Activated CD8-positive, alpha-beta memory T cell treated with anti-CD3 and anti-CD28 coated beads for 1 hour (primary cell): ENCODE measurements at places on chromosomes 5 and 9.

- DNase-seq = no peak
These were observed 457.5 kb downstream of the KIF4B start for GRCh38 chr5:155471027-155471426.

GRCh38 chr5:180799902-180800801, 2.5 kb downstream of the MGAT1 start:
- no peak for DNase-seq

DNA sequence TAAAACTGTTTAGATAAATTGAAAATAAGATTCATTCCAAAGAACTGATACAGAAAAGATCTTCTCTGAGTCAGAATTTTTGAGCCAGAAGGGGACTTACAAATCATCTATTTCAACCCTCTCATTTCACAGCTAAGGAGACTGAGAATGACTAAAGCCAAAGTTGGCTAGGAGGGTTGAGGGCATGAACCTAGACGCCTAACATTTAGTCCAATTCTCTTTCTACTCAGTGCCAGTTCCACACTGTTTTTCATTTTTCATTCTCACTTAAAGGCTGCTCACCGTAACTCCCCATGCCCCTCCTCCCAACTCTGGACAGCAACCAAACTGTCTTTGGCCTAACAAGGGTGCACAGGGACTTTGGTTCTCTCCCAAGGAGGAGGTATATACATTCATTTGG, 364.0 kb downstream of the NDUFS4 start:
- no peak for DNase-seq

DNA sequence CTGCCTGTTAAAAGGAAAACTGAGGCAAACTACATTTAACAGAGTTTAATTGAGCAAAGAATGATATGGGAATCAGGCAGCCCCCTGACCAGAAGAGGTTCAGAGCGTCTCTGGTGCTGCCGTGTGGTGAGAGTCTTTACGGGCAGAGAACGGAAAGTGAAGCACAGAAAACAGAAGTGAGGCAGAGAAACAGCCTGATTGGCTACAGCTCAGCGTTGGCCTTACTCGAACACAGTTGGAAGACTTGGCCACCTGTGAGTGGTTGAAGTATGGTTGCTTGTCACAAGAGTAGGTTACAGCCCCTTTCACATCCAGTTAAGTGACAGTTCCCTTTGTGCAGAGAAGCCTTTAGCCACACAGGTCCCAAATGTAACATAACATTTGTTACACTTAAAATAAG, 16.9 kb upstream of the FBP1 start:
- DNase-seq = no peak

DNA sequence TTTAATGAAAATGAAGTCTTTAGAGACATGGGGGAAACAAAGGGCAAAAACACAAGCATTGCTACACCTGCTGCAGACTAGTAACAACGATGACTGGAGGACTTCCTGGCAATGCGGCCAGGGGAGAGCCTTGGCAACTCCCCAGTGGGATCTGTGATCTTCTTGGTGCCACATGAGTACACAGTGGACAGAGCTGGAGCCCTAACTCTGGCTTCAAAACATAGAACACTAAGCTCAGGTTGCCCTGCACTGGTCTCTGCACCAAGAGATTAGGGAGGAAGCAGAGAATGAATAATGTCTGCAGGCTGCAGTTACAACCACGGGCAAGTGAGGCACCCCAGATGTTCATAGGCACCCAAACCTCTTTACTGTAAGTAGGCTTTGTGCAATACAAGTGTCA, 91.1 kb downstream of the MRPS27 start:
- no peak for DNase-seq

DNA sequence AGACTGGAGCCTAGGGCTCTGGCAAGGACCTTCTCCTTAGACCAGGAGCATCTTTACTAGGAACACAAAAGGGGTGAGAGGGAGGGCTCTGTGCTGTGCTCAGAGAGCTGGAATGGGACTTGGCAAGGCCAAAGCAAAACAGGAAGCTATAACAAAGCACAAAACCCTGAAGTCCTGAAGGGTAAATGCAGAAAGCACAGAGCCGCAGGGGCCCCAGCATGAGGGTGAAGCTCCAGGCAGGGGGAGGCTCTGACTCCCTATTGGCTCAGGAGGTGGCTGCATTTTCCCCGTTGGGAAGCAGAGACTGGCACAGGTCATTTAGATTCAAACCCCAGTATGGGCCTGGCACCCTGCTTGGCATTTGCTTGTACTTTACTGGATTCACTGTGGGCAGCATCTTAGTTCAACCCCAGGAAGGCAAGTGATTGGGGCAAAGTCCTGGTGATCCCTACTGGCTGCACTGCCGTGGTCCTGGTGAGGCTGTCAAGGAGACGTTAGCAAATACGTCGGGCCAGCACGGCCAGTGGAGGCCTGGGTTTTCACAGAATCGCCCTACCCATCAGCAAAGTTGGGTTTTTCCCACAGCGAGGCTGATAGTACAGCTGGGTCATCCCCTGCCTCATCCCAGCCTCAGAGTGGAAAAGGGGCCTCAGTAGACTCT, 46.3 kb downstream of the GGTA1 start:
- DNase-seq = no peak

GRCh38 chr5:38669361-38669880, 113.0 kb upstream of the LIFR start:
- DNase-seq = no peak

- no peak for DNase-seq
These were observed 462.1 kb downstream of the TMEM38B start for GRCh38 chr9:106156465-106156864.

GRCh38 chr5:88872971-88873370, 10.0 kb downstream of the MEF2C start:
- no peak for DNase-seq

- no peak for DNase-seq
These were observed 688 bp downstream of the SNX24 start for GRCh38 chr5:122846051-122846550.
